Naive thymus-derived CD8-positive, alpha-beta T cell (primary cell): ENCODE measurements at places on chromosomes 11 and 22.

- no peak for DNase-seq
Measured at GRCh38 chr11:86795949-86796348, 4.4 kb upstream of the PRSS23 start.

GRCh38 chr11:1503708-1504104 is 17.1 kb upstream of the MOB2 start:
- no peak for DNase-seq

GRCh38 chr11:91742155-91742554 is 482.5 kb upstream of the FAT3 start:
- no peak for DNase-seq

DNA sequence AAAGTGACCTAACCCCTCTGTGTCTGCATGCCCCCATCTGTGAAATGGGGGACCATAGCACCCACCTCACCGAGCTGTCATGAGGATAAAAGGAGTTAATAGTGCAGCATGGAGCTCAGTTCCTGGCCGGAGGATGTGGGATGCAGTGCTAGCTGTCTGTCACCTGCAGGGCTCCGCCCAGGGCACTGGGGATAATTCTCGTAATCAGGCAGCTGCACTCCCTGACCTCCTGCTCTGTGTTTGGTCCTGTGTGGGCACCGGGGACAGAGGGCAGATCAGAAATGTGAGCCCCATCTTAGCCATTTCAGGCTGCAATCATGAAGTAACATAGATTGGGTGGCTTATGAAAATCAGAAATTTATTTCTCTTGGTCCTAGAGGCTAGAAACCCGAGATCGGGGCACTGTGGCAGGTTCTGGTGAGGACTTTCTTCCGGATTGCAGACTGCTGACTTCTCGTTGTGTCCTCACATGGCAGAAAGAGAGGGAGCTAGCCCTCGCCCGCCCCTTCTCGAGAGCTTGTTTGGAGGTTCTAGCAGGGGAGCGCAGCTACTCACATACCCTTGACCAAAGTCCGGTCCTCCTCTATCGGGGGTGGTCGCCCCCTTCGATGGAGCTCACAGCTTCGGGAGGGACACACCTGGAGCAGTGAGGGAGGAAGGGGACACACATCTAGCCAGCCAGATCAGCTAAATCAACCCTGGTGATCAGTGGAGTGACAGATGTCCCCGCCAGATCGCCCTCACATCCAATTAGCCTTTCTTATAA is 3.2 kb downstream of the KCTD17 start:
- DNase-seq, result no peak

DNA sequence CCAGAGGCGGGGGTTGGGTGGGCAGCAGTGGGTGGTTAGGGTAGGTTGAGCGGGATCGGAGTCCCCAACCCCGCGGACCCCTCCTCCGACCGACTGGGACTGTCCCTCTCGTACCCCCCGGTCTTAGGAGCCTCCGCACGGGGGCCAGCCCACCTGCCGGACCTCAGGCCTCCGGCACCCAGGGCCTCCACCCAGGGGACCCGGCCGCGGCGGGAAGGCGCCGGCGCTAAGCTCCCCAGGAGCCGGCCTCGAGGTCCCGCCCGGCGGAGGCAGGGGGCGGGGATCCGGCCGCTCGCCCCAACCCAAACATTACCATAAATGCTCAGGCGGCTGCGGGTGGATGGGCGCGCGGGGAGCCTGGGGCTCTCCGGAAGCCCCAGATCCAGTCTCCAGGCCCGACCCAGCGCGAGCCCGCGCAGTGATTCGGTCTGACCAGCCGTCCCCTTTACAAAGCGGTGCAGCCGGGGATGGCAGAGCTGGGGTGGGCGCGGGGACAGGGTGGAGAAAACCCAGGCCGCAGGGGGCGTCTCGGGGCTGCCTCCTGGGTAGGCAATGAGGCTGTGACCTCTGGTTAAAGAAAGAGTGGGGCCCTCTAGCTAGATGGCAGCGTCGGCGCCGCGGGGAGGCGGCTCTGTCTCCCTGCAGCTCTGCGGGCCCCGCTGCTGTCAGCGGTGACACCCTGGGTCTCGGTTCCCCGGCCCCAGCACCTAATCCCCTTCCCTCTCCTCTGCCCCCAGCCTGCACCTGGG is 4.0 kb upstream of the MCAM start:
- DNase-seq, result peak; percentile 39

GRCh38 chr11:124625504-124626168 is 3.0 kb downstream of the TBRG1 start:
- no peak for DNase-seq

- no peak for DNase-seq
Measured at GRCh38 chr11:1705126-1706052, 8.4 kb downstream of the KRTAP5-6 start.

- DNase-seq, result no peak
Measured at GRCh38 chr22:21791635-21792625, 56.3 kb upstream of the YPEL1 start.

- peak; percentile 42 for DNase-seq
Measured at GRCh38 chr22:40533712-40534378, 102.7 kb downstream of the MRTFA start.

GRCh38 chr11:60950933-60951605 is 907 bp downstream of the SLC15A3 start:
- peak; percentile 37 for DNase-seq

DNA sequence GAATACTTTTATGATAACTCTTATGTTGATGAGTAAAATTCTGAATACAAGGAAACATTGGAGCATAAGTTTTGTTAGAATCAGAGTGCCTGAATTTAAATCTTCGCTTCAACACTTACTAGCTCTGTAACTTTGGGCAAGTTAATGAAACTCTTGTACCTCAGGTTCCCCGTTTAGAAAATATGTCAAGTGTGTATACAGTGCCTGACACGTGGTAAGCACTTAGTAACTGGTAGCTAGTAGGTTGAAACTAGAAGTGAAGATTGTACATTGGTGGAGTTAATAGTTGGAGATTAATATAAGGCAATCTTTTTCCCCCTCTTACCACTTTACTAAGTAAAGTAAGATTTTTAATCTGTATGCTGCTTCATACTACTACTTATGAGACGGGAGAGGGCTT is 24.8 kb upstream of the NAT10 start:
- no peak for DNase-seq

GRCh38 chr22:28424427-28425080 is 255.1 kb downstream of the TTC28 start:
- DNase-seq, result no peak

- no peak for DNase-seq
Measured at GRCh38 chr22:25478111-25478510, 86.4 kb upstream of the GRK3 start.

DNA sequence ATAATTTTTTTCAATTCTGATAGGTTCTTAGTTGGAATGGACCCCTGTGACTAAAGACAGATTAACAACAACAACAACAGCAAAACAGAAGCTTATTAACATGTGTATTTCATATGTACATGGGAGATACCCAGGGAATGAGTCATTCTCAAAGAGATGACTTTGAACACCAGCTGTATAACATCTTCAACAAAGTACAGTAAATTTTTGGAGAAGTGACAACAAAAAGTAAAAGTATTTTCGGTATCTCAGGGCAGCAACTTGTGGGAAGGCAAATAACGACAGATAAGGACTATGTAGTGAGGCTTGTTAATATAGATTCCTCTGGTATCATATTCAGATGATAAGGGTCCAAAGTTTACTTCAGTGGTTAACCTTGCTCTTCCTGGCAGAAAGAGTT is 573.4 kb upstream of the RAG2 start:
- DNase-seq, result no peak

DNA sequence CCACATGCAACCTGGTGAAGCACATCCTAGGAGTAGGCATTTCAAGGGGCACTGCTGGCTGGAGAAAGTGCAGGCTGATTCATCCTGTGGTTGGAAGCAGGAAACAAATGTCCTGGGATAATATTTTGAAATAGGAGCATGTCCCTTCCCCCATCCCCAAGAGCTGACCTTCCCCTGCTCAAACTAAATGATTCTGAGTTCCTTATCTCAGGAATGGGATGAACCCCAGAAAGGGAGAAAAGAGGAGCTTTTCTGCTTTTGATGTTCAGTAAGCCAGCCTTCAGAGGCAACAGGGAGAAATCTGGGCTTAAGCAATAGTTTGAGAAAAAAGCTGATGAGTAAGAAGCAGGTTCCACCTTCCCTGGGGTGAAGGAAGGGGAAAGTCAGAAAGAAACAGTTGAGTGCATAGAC is 19.5 kb upstream of the SPON1 start:
- no peak for DNase-seq

GRCh38 chr22:31272522-31273446 is 19.5 kb downstream of the PIK3IP1 start:
- peak; percentile 77 for DNase-seq

DNA sequence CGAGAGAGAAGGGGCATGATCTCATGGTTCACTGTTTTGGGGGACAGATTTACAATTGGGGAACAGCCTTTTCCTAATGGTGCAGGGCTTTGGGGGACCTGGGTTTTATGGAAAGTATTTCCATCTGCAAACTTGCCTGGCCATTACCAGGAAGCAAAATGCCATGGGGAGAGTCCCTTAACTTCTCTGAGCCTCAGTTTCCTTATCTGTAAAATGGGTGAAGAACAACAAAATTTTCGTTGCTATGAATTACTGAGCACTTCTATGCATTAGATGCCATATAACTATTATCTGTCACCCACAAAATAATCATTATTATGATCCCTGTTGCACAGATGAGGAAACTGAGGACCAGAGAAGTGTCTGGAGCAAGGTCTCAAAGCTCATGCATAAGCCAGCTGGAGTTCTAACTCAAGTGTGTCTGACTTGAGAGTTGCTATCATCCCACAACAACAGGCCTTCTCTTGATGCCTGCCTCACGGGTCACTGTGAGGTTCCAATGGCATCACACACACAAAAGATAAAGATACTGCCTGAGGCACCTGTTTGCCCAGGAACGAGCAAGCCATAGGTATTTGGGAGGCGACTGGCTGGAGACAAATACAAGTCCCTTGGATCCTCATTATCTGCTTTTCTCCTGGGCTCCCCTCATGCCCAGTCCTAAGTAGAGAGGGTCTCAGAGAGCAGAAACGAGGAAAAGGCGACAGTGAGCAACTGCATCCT is 15.8 kb downstream of the TPST2 start:
- DNase-seq, result no peak

DNA sequence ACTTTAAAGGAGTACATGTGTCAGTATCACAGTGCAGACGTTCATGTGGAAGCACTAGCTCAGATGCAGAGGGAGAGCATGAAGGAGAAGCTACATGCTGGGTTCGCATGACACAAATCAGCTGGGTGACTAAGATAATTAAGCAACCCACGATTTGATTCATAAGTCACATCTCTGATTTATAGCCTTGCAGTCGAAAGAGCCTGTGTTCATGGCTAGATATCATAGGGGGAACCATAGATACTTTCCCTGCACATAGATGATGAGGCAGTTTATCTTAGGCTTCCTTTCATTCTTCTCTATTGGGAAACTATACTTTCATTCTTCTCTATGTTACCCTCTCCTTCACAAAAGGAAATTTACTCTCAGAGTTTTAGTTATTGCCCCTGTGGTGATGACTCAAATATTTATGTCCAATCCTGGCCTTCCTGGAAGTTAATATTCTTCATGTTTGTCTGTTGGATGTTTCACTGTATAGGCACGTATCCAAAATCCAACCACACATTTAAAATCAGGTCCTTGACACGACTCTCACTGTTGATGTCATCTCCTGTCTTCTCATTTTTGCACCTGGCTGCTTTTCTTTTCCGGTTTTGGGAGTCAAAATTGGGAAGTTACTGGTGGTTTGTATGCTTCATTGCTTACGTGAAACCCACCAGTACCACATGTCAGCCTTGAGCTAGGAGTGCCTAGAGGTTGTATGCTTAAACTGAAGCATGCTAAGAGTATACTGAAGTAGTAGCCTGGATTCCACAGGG is 56.3 kb upstream of the SLC5A12 start:
- DNase-seq, result no peak

DNA sequence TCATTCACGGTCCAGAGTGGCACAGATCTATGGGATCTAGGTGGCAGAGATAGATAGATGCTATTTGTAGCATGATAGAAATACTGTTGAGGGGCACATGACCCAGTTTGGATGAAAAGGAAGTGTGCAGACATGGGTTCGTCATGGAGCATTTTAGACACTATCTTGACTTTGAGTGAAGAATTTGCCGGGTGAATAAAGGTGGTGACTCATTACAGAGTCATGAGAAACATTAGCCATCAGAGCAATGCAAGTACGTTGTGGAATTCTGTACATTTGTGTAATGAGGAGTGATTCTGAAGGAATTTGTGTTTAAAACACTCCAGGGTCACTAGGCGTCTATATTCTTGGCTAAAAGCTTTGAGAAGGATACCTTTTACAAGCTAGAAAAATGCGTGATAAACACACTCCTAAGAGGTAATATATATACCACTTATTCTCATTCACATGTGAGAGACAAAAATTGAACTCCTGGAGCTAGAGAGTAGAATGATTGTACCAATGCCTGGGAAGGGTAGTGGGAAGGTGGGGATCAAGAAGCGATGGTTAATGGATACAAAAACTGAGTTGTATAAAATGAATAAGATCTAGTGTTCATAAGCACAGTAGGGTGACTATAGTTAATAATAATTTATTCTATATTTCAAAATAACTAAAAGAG is 593.7 kb upstream of the LUZP2 start:
- no peak for DNase-seq

DNA sequence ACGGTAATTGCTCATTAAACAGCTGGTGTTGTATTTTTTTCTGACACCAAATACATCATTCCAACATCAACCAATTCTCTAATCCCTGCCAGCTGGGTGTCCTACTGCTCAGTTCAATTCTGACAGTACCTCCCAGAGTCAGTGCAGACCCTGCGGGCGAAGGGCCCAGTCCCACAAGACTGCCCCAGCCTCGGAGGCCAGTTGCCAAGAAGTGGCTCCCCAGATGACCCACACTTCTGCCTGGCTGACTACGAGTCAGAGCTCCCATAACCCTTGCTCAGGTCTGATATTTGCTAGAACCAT is 147.2 kb downstream of the CTTN start:
- DNase-seq, result no peak

- DNase-seq, result no peak
Measured at GRCh38 chr11:120134106-120134930, 3.6 kb downstream of the TRIM29 start.

DNA sequence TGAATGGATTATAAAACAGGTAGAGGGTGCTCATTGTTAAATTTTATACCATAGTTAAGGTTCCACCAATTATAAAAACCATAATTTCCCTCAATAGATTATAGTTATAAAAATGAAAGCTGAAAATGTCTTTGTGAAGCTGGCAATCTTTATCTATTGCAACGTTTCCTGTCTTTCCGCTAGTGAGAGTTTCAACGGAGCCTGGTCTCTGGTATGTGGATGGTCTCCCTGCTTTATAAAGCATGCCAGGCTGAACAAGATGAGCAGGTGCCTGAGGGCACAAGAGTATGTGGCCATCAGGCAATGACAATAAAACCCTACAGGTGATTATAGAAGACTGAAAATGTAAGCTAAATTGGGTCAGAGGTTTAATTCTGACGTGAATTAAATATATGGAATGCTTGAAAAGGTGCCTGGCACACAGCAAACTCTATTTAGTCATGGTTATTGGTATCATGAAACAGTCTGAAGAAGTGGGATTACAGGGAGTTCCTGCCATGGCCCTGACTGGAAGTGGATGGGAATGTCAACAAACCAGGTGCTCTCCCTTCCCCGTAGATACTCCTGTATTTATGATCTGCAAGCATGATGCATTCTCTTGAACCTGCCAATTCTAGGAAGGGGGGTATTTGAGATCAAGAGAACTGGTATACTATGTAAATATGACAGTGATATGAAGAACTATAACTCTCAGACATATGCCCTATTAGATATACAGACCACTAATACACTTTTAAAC is 115.7 kb downstream of the ENTHD1 start:
- no peak for DNase-seq
